ENCODE measurements at places on chromosomes 16 and 17. TPM values are rescaled to one million over a fixed set of nuclear protein-coding genes. Genes with fewer than 3 reads are reported as not detected.

SEZ6L2 gene
- 70.7 TPM for total RNA-seq

DNA sequence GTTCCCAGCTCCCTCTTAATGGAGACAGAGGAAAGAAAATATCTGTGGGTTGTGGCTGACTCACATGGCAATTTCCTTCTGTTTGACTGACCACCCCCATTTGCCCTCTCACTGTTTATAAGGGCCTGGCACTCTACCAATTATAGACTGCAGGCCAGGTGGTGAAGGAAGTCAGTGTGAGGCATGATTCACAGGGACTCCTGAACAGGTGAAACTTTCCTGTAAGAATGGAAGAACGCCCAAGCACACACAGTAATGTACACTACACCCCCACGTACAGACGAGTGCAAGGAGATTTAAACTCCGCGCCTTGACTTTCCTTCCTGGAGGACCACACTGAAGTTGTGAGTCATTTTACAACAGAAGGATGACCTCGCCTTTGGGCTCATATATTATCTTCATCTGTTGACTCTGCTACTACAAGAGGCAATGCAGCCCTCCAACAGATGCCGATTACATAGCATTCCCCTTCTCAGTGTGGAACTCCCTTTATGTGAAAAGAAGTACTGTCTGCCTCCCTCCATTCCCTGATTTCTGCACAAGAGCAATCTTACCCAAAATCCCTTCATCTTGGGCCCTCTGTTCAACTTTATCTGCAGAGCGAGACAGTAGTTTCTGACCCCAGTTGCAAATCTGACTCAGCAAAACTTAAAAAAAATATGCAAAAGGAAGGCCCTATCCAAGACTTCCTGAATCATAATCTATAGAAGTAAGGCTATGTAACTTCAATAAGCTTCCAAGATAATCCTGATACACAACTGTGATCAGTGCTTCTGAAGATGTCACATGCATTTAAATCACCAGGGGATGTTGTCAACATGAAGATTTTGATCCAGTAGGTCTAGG is 163.6 kb downstream of the SHISA6 start:
- H3K36me3 ChIP-seq = no peaks in the 10 kb centered on the region
- no peak overlapping the region for H3K27ac ChIP-seq
- no peak for DNase-seq
- H3K4me3 ChIP-seq = no peak overlapping the region
- no peaks in the 10 kb centered on the region for H3K4me1 ChIP-seq

DNA sequence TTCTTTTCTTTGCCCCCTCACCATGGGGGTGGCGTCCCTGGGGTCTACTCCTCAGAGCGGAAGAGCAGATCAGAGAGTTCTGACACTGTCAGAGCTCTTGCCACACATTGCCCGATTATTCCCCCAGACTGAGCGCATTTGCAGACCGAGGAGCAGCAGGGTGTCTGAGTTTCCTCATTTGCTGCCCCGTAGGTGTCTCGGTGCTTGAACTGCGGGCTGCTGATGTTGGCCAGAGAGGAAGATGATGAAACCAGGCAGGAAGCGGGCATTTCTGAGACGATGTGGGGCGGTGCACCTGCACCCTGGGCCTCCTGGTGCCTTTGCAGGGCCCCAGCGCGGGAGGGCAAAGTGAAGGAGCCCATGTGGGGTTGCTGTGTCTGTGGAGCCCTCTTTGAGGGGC is 55.2 kb downstream of the ARSG start:
- no peak overlapping the region for H3K4me3 ChIP-seq
- H3K4me1 ChIP-seq = no peaks in the 10 kb centered on the region
- no peaks in the 10 kb centered on the region for H3K27me3 ChIP-seq
- DNase-seq = no peak

DNA sequence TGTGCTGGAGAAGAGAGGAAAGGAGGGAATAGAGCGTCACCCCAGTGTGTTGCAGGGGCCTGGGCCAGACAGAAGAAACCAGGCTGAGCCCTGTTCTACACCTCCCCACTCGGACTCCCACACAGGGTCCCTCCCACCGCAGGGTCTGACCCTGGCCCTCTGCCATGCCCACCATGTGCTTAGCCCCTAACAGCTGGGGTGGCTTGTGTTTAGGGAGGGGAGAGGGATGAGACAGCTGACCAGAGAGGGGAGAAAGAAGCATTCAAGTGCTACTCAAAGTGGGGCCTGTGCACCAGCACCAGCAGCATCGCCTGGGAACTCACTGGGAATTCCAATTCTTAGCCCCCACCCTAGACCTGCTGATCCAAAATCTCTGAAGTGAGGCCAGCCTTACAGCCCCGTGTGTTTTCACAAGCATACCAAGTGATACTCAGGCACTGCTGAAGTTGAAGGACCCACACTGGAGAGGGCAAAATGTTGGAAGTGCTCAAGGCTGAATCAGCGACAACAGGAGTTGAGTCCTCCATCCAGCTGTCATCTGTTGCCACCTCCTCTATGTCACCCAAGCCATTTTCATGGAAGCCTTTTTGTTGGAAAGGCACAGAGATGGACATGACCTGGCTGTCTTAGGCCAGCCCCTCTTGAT is 47.0 kb downstream of the FZD2 start:
- no peak overlapping the region for H3K27ac ChIP-seq
- no peaks in the 10 kb centered on the region for H3K27me3 ChIP-seq
- DNase-seq = no peak

DNA sequence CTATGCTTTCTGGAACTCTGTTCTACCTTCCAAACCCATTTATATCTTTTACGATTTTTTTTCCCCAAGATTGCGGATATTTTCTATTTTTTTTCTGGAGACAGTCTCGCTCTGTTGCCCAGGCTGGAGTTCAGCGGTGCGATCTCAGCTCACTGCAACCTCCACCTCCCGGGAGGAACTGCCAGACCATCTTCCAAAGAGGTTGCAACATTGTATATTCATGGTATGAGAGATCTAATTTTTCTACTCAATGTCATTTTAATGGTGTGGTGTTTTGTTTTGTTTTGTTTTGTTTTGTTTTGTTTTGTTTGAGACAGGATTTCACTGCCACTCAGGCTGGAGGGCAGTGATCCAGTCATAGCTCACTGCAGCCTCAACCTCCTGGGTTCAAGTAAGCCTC is 8.5 kb upstream of the BMERB1 start:
- no peaks in the 10 kb centered on the region for H3K27me3 ChIP-seq
- no peaks in the 10 kb centered on the region for H3K36me3 ChIP-seq
- no peaks in the 10 kb centered on the region for H3K4me1 ChIP-seq
- no peak overlapping the region for H3K4me3 ChIP-seq

DNA sequence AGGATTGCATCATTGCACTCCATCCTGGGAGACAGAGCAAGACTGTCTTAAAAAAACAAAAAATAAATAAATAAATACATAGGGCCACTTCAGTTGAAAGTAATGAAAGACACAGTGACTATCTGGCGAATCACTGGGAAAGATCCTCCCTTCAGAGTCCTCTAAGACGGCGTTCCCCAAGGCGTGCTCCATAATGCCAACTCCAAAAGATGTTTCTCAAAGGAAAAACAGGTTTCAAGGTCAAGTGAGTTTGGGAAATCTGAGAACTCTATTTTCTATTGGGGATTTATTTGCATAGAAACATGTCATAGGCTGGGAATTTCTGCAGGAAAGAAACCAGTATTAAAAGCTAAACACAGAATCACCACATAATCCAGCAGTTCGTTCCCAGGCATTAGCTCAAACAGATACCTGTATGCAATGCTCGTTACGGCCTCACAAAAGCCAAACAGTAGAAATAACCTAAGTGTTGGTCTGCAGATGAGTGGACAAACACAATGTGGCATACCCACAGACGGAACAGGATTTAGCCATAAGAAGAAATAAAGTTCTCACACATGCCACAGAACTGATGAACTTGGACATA is 7.9 kb downstream of the KLHDC4 start:
- H3K27me3 ChIP-seq = no peaks in the 10 kb centered on the region
- peaks cover 4% of the 10 kb centered on the region for H3K36me3 ChIP-seq
- no peak for DNase-seq

GRCh38 chr16:31833047-31833446 is 40.6 kb upstream of the ZNF267 start:
- H3K4me3 ChIP-seq = no peak overlapping the region
- DNase-seq = no peak

DNA sequence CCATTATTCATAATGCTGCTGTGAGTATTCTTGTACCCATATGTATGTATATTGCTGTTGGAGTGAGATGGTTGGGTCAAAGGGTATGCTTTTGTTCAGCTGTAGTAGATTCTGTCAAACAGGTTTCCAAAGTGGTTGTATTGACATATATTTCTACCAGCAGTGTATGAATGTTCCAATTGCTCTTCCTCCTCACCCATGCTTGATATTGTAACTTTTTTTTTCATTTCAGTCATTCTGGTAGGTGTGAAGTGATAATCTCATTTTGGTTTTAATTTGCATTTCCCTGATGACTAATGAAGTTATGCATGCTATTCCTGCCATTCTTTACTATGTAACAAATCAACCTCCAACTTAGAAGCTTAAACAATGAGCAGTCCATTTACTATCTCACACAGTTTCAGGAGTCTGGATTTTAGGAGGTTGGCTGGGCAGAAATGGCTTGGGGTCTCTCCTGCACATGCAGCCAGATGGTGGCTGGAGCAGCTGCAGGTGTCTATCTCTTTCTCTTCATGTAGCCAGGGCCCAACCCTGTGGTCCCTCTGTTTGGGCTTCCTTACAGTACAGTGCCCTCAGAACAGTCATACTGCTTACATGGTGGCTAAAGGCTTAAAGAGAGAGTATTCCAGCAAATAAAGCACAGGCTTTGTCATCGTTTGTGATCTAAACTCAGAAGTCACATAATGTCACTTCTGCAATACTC is 21.2 kb downstream of the ERAL1 start:
- no peak overlapping the region for H3K27ac ChIP-seq
- H3K4me3 ChIP-seq = no peak overlapping the region
- DNase-seq = no peak
- no peaks in the 10 kb centered on the region for H3K27me3 ChIP-seq
- H3K36me3 ChIP-seq = no peaks in the 10 kb centered on the region
- H3K4me1 ChIP-seq = no peaks in the 10 kb centered on the region

DRC3 gene
- 3.6 TPM for total RNA-seq

- H3K36me3 ChIP-seq = peaks cover 9% of the 10 kb centered on the region
- H3K27ac ChIP-seq = no peak overlapping the region
- peaks cover 6% of the 10 kb centered on the region for H3K4me1 ChIP-seq
Observed at GRCh38 chr17:47192554-47192953, 3.5 kb upstream of the CDC27 start.

DNA sequence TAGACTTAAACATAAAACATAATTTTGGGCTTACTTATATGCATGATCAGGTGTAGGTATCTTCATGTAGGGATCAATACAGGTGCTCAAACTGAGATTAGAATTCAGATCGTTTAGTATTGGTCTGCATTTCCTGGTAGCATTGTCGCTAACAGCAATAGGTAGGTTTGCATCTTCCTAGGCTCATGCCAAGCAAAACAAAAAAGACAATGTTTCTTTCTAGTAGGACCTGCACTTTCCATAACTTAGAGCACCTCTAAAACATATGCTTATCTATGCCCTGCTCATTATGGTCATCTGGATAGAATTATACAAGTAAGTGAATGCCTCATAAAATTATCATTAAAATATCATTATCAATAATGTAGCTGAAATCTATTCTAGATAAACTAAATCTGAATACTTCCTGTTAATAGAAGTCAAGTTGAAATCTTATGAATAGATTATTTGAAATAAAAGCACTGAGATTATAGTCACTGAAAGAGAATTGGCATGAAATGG is 26.7 kb downstream of the PCTP start:
- no peaks in the 10 kb centered on the region for H3K36me3 ChIP-seq
- H3K4me3 ChIP-seq = no peak overlapping the region
- no peak for DNase-seq

DNA sequence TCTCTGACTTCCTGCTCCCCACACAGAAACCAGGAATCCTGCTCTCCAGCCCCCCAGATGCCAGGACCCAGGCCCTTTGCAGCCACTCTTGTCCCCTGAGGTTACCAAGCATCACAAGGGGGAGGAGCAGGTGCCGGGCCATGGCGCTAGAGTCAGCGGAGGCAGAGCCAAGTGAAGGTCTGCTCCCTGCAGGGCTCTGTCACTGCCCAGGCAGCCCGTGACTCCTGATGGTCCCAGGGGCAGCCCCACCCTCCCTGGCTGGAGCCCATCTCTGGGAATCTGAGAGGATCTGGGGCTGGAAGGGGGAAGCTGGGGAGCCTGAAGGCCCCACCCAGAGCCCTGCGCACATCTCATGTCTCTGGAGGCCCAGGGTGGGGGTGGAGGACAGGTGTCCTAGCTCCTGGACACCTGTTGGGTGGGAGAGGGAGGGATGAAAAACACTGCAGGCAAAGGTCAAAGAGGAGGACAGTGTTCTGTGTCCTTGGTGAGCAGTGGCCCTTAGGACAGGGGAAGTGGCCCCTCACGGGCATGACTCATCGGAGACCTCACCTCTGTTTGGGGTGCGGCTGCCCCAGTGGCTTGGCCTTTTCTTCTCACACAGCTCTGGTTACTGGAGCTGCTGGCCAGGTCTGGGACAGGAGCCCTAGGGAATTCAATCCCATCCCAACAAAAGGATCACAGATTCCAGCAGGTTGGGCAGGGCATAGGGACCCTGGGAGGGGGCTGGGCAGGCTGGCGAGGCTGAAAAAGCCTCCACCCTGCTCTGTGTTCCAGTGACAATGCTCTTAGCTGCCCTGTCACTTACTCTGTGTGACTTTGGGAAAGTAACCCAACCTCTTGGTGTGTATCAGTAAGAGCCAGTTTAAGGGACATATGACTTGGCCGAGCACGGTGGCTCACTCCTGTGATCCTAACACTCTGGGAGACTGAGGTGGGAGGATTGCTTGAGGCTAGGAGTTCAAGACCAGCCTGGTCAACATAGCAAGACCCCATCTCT is at the start of gene PRSS36:
PRSS36 (minus strand) TSS at position 173 of the 997 bp plus-strand sequence; CDS start at position 142, 31 bp downstream.
- DNase-seq = no peak
- no peaks in the 10 kb centered on the region for H3K27me3 ChIP-seq
- H3K4me1 ChIP-seq = no peaks in the 10 kb centered on the region
- no peak within 1 kb of the TSS for H3K27ac ChIP-seq
- H3K36me3 ChIP-seq = no peaks in the 10 kb centered on the region

GRCh38 chr16:7161891-7162290 is 170.8 kb upstream of the RBFOX1 start:
- no peaks in the 10 kb centered on the region for H3K4me1 ChIP-seq
- H3K27ac ChIP-seq = no peak overlapping the region
- no peaks in the 10 kb centered on the region for H3K36me3 ChIP-seq
- H3K4me3 ChIP-seq = no peak overlapping the region

DNA sequence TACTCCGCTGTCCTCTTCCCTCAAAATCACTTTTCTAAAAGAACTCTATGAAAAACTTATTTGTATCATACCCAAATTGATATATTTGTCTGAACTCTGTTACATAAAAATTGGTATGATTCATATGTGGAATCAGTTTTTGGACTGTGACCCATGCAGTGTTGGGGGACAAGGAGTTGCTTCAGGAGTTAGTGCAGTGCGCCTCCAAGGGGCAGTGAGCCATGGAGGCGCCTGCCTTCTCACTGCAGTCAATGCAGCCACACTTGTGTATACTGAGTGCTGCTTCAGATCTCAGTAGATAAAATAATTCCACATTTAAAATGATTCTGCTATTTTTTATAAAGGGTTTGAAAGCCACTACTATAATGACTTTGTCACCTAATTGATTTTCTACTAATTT is 32.5 kb downstream of the DGKE start:
- no peaks in the 10 kb centered on the region for H3K27me3 ChIP-seq
- no peak overlapping the region for H3K4me3 ChIP-seq
- peaks cover 15% of the 10 kb centered on the region for H3K36me3 ChIP-seq
- H3K4me1 ChIP-seq = no peaks in the 10 kb centered on the region
- no peak for DNase-seq

SLC52A1 gene
- total RNA-seq = 0.54 TPM

Measured in Panc1 (cell line).